Activated T-cell treated with anti-CD3 and anti-CD28 coated beads for 48 hours (primary cell): ENCODE measurements at places on chromosomes 7 and 10.

DNA sequence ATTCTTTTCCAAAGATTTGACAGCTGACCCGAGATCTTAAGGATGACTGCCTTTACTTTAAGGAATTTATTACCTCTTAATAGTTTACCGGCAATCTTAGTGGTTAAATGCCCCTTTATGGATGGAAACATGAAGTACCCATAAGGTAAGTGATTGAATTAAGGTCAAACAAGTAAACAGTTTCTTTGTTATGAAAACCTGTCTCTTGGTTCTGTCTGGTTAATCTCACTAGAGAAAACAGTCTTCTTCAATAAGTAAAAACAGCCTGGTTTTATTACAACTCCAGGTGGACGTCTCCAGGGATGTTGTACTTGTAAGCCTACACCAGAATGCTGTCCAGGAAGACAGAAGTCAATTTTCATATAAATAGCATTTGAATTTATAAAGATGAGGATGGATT, 161.8 kb upstream of the MTPN start:
- DNase-seq: no peak

- DNase-seq: no peak
Observed at GRCh38 chr10:112585960-112586359, 138.9 kb downstream of the VTI1A start.

- DNase-seq: no peak
Observed at GRCh38 chr7:132580277-132580676, 4.0 kb upstream of the PLXNA4 start.

- no peak for DNase-seq
Observed at GRCh38 chr10:57457972-57458512, 809.7 kb downstream of the IPMK start.

DNA sequence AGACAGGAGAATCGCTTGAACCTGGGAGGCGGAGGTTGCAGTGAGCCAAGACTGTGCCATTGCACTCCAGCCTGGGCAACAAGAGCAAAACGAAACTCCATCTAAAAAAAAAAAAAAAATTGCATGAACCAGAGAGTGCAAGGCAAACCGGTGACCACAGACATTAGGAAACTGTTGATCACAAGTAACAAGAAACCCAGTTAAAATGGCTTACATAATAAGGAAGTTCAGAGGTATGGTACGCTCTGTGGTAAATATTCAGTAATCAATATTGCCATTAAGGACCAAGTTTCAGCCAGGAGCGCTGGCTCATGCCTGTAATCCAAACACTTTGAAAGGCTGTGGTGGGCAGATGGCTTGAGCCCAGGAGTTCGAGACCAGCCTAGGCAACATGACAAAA, 9.2 kb upstream of the NT5C2 start:
- no peak for DNase-seq

DNA sequence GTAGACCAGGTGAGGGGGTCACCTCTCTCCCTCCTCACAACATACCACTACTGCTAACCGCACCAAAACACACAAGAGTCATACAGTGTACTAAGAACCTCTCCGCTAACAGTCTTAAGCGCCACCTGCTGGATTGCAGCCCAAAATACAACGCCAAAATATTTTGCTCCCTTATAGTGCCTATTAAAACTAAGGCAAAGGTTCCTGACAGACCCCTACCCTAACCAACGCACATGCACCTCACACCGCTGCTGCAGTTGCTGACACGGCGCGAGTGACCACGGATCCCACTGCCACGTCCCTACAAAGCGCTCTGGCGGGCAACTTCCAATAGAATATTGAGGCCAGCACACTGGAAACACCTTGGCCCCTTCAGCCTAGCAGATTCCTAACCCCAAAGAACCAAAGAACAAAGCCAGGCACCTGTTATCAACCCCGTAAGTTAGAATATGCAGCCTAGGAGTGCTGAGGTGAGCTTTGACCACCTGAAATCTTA, 563.6 kb upstream of the SEMA3D start:
- DNase-seq: no peak

DNA sequence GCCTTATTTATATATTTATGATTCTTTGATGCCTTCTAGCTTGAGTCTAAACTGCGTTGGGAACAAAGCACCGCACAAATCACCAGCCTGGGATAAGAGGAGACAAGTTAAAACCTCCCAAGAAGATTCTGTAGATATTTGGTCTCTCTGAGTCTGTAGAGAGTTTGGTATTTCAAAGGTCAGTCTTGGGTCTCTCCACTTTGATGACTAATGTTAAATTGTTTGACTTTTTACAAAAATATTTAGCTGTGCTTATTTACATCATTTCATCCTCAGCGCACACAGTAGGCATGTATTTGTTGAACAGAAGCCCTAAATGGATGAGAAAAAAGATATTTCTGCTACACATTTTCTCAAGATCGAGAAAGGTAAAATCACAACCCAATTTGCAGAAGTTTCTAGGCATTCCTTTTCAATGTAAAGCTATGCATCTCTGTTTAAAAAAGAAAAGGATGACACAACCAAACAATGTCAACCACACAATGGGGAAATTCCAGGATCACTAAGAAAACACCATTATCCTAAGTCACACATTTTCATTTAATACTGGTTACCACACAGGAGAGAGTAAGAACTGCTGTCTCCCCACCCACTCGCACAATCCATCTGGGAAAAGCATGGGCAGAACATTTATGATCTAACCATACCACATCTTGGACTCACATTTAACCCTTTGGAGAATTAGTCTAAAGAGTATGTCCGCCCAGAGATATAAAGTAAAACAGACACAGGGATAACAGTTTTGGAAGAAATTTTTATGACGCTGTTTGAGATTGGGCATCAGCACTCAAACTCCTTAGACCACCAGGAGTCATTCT, 4.4 kb downstream of the CDK6 start:
- DNase-seq: no peak

GRCh38 chr7:23469150-23469960, 936 bp downstream of the IGF2BP3 start:
- DNase-seq: peak; percentile 25

- DNase-seq: no peak
Observed at GRCh38 chr10:70222340-70222794, 10.9 kb downstream of the PPA1 start.

DNA sequence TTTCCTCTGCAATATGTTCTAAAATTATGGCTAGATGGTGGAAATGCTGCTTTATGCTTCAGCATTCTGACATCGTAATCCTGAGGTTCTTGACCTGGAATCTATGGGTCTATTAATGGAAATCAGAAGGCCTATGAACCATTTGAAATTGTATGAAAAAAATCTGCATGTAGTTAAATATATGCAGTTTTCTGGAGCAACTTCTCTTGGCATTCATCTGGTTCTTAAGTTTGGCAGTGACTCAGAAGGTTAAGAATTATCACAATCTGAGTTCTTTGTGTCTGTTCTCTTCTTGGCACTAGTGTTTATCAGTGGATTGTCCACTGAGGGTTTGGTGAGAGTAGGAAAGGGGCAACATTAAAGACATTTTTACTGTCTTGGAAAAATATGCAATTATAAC, 71.1 kb upstream of the FZD1 start:
- no peak for DNase-seq

GRCh38 chr10:52533986-52534385, 219.9 kb downstream of the DKK1 start:
- DNase-seq: no peak

- DNase-seq: no peak
Observed at GRCh38 chr7:106356-106755, 86.0 kb upstream of the FAM20C start.

GRCh38 chr7:21029006-21029405, 242.3 kb upstream of the SP8 start:
- no peak for DNase-seq

GRCh38 chr10:76644476-76644875, 993.1 kb downstream of the KCNMA1 start:
- no peak for DNase-seq

DNA sequence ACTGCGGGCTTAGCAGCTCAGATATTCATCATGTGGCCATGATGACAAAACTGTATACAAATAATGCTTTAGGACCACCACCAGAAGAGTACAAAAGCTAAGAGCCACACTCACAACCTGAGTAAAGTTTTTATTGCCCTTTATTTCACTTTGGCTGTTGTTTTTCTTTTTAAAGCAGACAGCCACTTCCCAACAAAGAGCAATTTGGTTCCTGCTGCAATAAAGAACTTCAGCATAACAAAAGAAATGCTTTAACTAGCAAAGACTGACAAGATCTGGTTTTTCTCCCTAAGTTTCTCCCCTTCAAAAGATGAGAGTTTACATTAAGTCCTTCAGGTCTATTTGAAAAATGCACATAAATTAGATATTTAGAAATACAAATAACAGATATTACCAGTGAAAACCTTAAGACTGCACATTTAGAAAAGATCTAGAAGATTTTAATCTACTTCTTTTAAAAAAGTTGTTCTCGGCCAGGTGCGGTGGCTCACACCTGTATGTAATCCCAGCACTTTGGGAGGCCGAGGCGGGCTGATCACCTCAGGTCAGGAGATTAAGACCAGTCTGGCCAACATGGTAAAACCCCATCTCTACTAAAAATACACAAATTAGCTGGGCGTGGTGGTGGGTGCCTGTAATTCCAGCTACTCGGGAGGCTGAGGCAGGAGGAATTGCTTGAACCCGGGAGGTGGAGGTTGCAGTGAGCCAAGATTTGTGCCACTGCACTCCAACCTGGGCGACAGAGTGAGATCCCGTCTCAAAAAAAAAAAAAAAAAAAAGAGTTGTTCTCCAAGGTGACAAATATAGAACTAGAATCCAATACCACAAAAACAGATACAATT, 59.4 kb downstream of the WAPL start:
- no peak for DNase-seq

DNA sequence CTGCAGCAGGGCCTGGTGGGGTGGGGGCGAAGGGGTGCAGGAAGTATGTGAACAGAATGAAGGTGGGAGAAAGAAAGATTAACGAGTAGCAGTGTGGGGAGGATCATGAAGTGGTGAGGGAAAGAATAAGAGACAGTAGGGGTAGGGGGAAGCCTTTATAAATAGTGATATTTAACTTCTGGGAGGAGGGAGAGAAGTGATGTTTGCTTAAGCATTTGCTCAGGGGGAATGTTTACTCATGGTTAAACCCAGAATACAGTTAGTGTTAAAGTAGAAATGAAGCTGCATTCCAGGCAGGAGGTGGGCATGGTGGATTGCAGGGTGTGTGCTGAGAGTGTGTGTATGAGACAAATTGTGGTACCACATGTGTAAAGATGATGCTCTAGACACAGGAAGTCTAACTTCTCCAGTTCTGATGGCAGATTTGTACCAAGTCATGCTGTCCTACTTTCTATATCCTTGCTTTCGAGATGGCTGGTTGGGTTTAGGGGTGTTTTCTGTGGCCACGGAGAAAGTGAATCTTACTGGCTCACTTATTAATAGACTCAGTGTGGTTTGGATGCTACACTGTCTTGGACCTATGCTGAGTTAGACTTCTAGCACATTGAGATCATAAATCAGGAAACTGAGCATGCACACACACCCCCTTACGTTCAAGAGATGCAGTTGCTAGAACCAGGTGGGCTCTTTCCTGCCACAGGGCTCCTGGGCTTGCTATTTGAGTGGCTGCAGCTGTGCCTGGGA, 10.6 kb upstream of the DNMBP start:
- DNase-seq: no peak

DNA sequence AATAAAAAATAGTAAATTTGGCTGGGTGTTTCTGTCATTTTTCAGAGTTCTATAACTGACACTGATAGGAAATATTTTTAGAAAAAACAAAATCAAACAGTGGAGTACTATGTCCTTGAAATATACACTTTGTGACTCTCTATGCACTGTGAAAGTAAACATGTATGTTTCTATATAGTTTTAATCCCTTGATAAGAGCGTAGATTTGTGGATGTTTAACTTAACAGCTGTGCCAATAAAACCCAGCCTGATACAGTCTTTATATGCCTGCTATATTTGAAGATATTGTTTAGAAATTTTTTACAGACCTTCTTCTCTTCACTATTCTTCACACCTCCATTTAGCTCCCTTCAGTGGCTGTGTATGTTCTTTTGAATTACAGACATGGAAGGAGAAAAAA, 473.3 kb upstream of the FZD8 start:
- DNase-seq: no peak

- no peak for DNase-seq
Observed at GRCh38 chr7:134622303-134622995, 24.2 kb upstream of the BPGM start.

DNA sequence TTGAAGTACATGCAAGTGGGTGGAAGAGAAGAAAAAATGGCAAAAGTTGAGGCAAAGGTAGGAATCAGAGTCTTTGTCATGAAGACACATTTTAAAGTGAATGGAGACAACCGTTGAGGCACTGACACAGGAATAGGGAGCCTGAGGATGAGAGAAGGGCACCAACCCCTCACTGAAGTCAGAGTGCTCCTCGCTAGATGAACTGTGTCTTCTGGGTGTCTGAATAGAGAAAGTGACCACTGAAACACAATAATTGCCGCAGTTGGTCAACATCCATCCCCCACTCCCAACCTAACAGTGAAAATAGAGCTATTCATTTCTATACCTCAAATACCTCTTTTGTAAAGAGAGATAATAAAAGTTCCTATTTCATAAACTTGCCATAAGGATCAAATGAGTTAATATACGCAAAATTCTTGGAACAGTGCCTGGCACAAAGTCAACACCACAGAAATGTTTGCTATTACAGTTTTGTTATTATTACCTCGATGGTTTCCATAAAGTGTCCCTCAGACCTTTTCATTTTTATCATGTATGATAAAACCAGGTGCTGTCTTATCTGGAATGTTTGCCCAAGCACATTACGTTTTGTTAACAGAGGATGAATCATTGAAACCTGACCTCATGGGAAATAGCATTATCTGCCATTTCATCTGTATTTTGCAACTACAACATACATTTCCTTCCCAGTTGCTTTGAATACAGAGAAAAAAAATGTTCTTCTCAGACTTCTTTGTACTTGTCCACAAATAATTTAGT, 61.8 kb upstream of the SP4 start:
- no peak for DNase-seq

GRCh38 chr10:35516102-35516670, 89.0 kb upstream of the GJD4 start:
- DNase-seq: no peak

- DNase-seq: no peak
Observed at GRCh38 chr7:1676550-1677078, 6.5 kb downstream of the ELFN1 start.

GRCh38 chr7:142925413-142925812, 8.1 kb downstream of the TRPV5 start:
- no peak for DNase-seq

DNA sequence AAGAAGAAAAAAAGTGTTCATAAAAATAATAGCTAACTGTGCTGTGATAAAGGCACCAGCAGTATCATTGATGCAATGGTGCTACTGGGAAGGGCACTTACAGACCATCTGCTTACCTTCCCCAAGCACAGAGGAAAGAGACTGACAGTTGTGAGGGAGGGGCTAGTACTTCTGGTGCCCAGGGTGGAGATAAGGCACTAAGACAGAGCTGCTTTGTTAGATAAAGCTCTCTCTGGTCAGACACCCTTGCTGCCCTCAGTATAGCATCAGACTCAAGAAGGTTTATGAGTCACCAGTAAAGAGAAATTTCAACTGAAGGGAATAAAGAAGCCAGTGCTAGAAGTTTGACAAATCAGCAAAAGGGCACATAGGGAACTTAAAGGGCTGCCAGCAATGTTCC, 325.6 kb downstream of the HPSE2 start:
- DNase-seq: no peak

- DNase-seq: no peak
Observed at GRCh38 chr7:112204499-112205342, 1.5 kb downstream of the DOCK4 start.

- no peak for DNase-seq
Observed at GRCh38 chr10:7320072-7320471, 90.8 kb downstream of the SFMBT2 start.
